ENCODE measurements at places on chromosomes 16 and 17. TPM values are rescaled to one million over a fixed set of nuclear protein-coding genes. Genes with fewer than 3 reads are reported as not detected.
A peak's percentile ranks its signal among the peaks of the same experiment; 100 is the strongest.

DNA sequence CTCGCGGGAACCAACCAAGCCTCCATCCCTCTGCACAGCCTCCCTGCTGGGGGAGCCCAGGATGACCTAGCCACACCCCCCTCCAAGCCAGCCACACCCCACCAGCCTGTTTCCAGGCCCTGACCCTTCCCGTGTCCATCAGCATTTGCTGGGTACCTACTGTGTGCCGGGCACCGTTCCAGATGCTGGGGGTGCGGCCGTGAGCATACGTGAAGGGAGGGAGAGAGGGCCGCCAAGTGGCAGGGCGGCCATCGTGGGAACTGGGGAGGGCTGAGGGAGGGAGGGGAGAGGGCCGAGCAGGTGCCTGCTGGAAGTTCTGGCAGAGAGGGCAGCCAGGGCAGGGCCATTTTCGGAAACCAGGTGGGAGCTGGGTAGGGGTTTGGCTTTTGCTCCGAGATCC, 23.1 kb downstream of the ZFPM1 start:
- H3K4me3 ChIP-seq = no peak overlapping the region
- H3K4me1 ChIP-seq = peaks cover 98% of the 10 kb centered on the region
- no peak overlapping the region for H3K27ac ChIP-seq
- no peaks in the 10 kb centered on the region for H3K27me3 ChIP-seq
- no peak for DNase-seq

- no peak overlapping the region for H3K4me3 ChIP-seq
- H3K36me3 ChIP-seq = peaks cover 96% of the 10 kb centered on the region
- H3K4me1 ChIP-seq = no peaks in the 10 kb centered on the region
- DNase-seq = no peak
- no peaks in the 10 kb centered on the region for H3K27me3 ChIP-seq
Observed at GRCh38 chr16:193441-193840, 13.2 kb downstream of the HBQ1 start.

Gene C17orf78
- not detected for total RNA-seq

- no peaks in the 10 kb centered on the region for H3K36me3 ChIP-seq
- H3K27ac ChIP-seq = no peak overlapping the region
- DNase-seq = no peak
- 0 out of 3 replicates have a peak, but pooled peaks cover 3% of the 10 kb centered on the region for H3K27me3 ChIP-seq
- H3K4me3 ChIP-seq = no peak overlapping the region
- H3K4me1 ChIP-seq = no peaks in the 10 kb centered on the region
Observed at GRCh38 chr17:72520665-72521303, 400.0 kb downstream of the SOX9 start.

Gene CFAP52
- not detected for total RNA-seq

Gene IGSF6
- total RNA-seq = not detected

Gene HS3ST3B1
- total RNA-seq = 13.0 TPM

Gene GNAO1
- total RNA-seq = 0.42 TPM

Gene FSCN2
- total RNA-seq = not detected

Gene FAM20A
- not detected for total RNA-seq

GRCh38 chr16:64626776-64627175, 495.1 kb downstream of the CDH11 start:
- H3K36me3 ChIP-seq = no peaks in the 10 kb centered on the region
- DNase-seq = no peak
- no peaks in the 10 kb centered on the region for H3K4me1 ChIP-seq
- H3K27ac ChIP-seq = no peak overlapping the region
- H3K27me3 ChIP-seq = no peaks in the 10 kb centered on the region
- H3K4me3 ChIP-seq = no peak overlapping the region

- H3K4me1 ChIP-seq = no peaks in the 10 kb centered on the region
- H3K27ac ChIP-seq = no peak overlapping the region
Observed at GRCh38 chr16:85826686-85827247, 27.3 kb downstream of the COX4I1 start.

DNA sequence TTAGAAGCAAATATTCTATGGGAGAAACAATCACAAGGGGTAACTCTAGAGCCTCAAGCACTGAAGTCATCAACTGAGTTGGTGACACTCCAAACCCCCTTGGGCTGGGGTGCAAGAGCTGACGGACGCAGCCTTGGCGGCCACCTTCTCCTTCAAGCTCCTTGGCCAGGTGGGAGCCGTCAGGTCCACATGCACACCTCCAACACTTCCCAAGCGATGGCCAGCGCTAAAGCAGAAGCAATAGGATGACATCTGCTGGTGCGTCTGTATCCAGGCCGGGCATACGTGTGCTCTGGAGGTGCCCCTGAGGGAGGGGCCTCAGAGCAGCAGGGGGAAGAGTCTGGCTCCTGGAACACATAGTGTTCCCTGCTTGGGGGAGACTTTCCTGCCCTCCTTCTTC, 12.2 kb upstream of the FOXJ1 start:
- H3K27ac ChIP-seq = no peak overlapping the region
- H3K4me1 ChIP-seq = no peaks in the 10 kb centered on the region
- no peaks in the 10 kb centered on the region for H3K27me3 ChIP-seq
- no peak overlapping the region for H3K4me3 ChIP-seq
- no peak for DNase-seq
- peaks cover 61% of the 10 kb centered on the region for H3K36me3 ChIP-seq

DNA sequence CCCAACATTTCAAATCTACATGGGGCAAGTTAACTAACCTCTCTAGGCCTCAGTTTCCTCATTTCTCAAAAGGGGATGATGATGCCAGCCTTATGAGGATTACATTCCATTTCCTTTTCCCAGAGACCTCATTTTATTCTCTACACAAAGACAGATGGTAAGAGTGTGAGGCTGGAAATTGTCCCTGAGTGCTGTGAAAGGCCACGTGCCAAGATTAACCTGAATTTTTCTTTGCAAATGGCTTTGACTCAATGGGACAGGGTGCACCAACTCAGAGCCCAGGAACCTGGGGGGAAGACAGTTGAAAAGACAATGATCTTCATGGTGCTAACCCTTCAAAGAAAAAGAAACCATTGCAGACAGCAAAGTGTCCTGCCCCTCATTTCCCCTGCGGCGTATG, 332.8 kb downstream of the TMEM114 start:
- H3K4me1 ChIP-seq = no peaks in the 10 kb centered on the region
- H3K27me3 ChIP-seq = peaks cover 2% of the 10 kb centered on the region

DNA sequence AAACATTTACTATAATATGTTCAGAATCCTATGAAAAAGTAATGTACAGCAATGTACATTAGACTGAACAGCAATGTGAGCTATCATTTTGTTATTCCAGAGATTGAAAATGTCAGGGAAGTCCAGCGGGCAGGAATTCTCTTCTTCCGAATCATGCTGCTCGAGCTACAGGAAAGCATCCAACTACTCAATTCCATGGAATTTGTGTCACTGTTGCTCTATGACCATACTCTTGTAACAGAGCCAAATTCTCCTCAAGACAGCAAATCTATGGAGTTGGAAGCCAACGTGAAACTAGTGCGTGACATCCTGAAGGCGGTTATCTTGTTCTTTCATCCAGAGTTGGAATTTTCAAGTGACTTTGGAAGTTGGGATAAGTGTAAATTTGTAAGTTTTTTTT, 24.8 kb upstream of the NSRP1 start:
- peaks cover 15% of the 10 kb centered on the region for H3K27me3 ChIP-seq
- DNase-seq = no peak
- H3K4me3 ChIP-seq = no peak overlapping the region
- H3K4me1 ChIP-seq = peaks cover 9% of the 10 kb centered on the region

DNA sequence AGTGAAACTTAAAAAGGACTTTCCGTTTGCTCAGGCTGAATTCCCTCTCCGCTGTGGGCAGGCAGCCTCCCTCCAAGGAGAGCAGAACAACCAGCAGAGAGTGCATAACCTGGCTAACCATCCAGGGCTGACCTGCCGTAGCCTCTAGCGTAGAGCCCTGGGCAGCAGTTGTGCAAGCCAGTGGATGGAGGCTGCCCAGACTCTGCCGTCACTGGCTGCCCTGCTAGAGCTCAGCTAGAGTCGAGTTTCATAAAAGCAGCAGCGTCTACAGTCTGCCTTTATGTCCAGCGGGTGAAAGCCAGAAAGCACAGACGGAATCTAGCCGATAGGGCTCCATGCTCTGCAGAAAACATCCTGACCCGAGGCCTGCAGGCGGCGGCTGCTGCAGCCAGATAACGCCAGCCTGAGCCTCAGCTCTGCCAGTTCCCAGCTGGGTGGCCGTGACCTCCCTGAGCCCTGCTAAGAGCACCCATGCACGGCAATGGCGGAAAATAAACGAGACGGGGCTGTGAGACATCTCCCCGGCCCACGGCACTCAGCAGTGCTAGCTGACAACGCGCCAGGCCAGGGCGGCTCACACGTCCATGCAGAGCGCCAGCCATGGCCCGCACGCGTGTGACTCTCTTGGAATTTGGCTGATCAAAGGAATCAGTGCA, 231.3 kb downstream of the ENGASE start:
- no peaks in the 10 kb centered on the region for H3K36me3 ChIP-seq
- peak; percentile 62 for DNase-seq
- peaks cover 12% of the 10 kb centered on the region for H3K4me1 ChIP-seq

DNA sequence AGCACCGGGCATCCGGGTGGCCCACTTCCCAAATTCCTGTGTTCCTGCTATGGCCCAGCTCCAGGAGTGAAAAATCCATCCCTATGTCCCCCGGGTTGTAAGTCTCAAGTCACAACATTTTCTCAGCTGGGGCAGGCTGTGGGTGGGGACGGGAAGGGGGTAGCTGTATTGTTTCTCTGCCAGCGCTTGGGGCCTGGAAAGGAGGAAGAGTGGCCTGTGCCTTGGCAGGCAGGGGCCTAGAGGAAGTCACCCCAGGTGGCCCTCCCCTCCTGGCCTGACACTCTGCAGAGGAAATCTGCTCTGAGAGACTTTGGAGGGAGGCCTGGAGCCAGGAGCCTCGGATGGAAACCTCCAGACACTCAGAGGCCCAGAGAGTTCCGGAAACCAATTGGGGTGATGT, 10.6 kb upstream of the SCN4A start:
- no peak for DNase-seq
- no peak overlapping the region for H3K27ac ChIP-seq
- H3K4me3 ChIP-seq = no peak overlapping the region
- H3K27me3 ChIP-seq = no peaks in the 10 kb centered on the region
- H3K36me3 ChIP-seq = no peaks in the 10 kb centered on the region

GRCh38 chr17:1779571-1780131, 17.8 kb downstream of the SERPINF1 start:
- H3K4me1 ChIP-seq = peaks cover 5% of the 10 kb centered on the region
- H3K36me3 ChIP-seq = peaks cover 70% of the 10 kb centered on the region
- no peaks in the 10 kb centered on the region for H3K27me3 ChIP-seq
- H3K27ac ChIP-seq = no peak overlapping the region

Gene VTN
- total RNA-seq = 2.3 TPM

DNA sequence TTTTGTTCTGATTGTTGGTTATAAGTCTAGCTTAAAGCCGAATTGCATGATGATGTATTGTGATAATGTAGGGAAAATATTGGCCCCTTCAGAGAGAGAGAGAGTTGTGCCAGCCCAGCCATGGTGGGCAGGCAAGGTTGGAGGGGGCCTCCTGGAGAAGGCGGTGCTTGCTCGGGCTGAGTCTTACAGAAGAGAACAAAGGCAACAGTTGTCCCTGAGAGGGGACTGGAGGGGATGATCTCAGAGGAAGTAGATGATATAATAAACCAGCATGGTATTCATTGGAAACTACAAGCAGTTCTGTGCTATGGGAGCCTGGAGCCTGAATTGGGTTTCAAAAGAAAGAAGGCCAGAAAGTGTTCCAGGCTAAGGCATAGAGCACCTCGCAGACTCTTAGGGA, 173.8 kb downstream of the RPTOR start:
- DNase-seq = no peak
- H3K27ac ChIP-seq = no peak overlapping the region
- no peak overlapping the region for H3K4me3 ChIP-seq

Gene CIBAR2
- not detected for total RNA-seq

- no peak for DNase-seq
- peaks cover 36% of the 10 kb centered on the region for H3K36me3 ChIP-seq
- H3K27ac ChIP-seq = no peak overlapping the region
- no peak overlapping the region for H3K4me3 ChIP-seq
- no peaks in the 10 kb centered on the region for H3K27me3 ChIP-seq
- peaks cover 30% of the 10 kb centered on the region for H3K4me1 ChIP-seq
Observed at GRCh38 chr16:67461600-67462278, 19.2 kb downstream of the ATP6V0D1 start.

GRCh38 chr16:69187446-69188235, 677 bp downstream of the SNTB2 start:
- no peaks in the 10 kb centered on the region for H3K36me3 ChIP-seq
- no peak for DNase-seq
- peak overlapping the region; percentile 67 for H3K4me3 ChIP-seq
- H3K4me1 ChIP-seq = peaks cover 19% of the 10 kb centered on the region
- peak overlapping the region; percentile 78 for H3K27ac ChIP-seq

DNA sequence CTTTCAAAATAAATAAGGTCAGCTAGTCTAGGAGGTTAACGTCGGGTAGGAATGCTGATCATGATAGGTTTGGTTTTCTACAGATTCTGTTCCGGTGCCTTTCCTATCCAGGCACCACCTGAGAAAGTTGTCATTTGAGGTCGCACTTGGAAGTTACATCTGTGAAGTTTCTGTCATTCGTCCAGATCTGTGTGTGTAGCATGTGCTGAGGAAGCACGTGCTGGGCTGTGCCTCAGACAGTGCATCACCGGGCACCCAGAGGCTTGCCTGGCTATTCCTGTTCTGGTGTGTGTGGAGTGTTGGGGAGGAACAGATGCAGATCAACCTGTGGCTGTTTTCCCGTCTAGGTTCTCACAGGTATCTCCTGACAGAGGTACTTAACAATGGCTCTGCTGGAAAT, 42.6 kb downstream of the DNAJA2 start:
- DNase-seq = no peak
- no peak overlapping the region for H3K27ac ChIP-seq
- no peaks in the 10 kb centered on the region for H3K27me3 ChIP-seq
- H3K4me3 ChIP-seq = no peak overlapping the region
- no peaks in the 10 kb centered on the region for H3K36me3 ChIP-seq

GRCh38 chr17:9131371-9131770, 110.1 kb downstream of the NTN1 start:
- DNase-seq = no peak
- H3K27ac ChIP-seq = no peak overlapping the region
- H3K36me3 ChIP-seq = no peaks in the 10 kb centered on the region
- no peak overlapping the region for H3K4me3 ChIP-seq
- H3K4me1 ChIP-seq = no peaks in the 10 kb centered on the region
- H3K27me3 ChIP-seq = no peaks in the 10 kb centered on the region

Gene ACSM2B
- 0.89 TPM for total RNA-seq

GRCh38 chr16:67372664-67373063, 20.6 kb downstream of the TPPP3 start:
- no peaks in the 10 kb centered on the region for H3K36me3 ChIP-seq
- no peak overlapping the region for H3K4me3 ChIP-seq
- no peaks in the 10 kb centered on the region for H3K4me1 ChIP-seq
- no peak overlapping the region for H3K27ac ChIP-seq

GRCh38 chr17:79039886-79040285, 15.9 kb downstream of the C1QTNF1 start:
- DNase-seq = no peak
- no peak overlapping the region for H3K27ac ChIP-seq

DNA sequence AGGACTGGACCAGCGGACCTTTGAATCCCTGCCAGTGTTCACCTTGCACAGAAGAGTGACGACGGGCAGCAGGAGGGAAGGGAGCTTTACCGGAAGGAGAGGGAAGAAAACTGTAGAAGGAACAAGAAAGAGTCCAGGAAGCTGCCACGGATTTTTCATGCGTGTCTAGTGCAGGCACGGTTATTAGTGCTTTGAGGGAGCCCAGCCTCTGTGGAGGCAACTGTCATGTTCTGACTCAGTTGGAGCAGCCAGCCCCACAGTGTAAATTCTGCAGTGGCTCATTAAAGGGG, 6.5 kb upstream of the HOXB13 start:
- no peak for DNase-seq
- no peaks in the 10 kb centered on the region for H3K36me3 ChIP-seq
- peaks cover 73% of the 10 kb centered on the region for H3K27me3 ChIP-seq
- H3K4me3 ChIP-seq = no peak overlapping the region
- H3K27ac ChIP-seq = no peak overlapping the region
- H3K4me1 ChIP-seq = no peaks in the 10 kb centered on the region

Measured in K562 (cell line).